Activated CD4-positive, alpha-beta T cell treated with anti-CD3 and anti-CD28 coated beads, Interleukin-2, amount 50 U/mL, for 1 hour (primary cell): ENCODE measurements at places on chromosomes 5 and 9.
A peak's percentile ranks its signal among the peaks of the same experiment; 100 is the strongest.

- DNase-seq = peak; percentile 30
Observed at GRCh38 chr9:128068386-128069205, 564 bp downstream of the SLC25A25 start.

DNA sequence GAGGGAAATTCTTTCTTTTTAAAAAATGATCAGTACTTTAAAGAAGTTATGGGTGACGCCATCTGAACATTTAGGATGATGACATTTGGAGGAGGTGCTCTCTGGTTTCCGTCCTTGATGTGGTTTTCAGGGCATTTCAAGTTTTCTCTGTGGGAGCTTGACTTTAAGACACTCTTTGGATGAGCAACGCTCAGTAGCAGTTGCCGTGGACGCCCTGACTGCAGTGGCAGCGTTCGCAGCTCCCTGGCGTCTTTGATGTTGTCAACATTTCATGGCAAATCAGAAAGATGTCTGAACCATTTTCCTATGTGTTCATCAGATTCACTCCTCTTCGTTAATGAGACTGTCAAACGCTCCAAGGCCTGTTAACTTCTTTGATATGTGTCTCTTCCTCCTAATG, 86.1 kb downstream of the ZNF354C start:
- peak; percentile 8 for DNase-seq

DNA sequence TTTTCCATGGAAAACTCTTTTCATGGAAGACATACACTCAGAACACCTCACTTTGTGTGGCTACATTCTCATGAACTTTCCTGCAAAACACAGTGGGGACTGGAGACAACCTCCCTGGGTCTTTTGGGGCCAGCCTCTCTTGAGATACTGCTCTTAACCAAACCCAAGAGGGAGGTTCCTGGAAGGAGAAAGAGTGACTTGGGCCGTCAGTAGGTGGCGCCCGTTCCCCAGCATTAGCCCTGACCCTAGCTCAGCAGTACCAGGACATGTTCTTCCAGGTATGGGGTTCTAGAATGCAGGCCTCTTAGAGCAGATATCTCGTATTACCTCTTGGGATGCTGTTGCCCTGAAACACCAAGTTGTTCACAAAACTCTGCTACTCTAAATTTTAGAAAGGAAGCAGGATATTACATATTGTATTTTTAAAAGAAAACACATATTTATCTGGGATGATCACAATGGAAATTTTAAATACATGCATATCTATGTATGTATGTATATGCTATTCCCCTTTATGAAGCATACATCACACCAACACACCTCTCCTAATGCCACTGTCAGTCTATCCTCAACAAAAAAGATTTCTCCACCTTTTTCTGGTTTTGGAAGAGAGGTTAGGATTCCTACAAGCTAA, 15.8 kb upstream of the GLIS3 start:
- DNase-seq = peak; percentile 69

GRCh38 chr5:91386120-91386519, 3.0 kb upstream of the ARRDC3 start:
- DNase-seq = no peak

GRCh38 chr9:87950765-87951488, 23.4 kb downstream of the CDK20 start:
- DNase-seq = no peak

DNA sequence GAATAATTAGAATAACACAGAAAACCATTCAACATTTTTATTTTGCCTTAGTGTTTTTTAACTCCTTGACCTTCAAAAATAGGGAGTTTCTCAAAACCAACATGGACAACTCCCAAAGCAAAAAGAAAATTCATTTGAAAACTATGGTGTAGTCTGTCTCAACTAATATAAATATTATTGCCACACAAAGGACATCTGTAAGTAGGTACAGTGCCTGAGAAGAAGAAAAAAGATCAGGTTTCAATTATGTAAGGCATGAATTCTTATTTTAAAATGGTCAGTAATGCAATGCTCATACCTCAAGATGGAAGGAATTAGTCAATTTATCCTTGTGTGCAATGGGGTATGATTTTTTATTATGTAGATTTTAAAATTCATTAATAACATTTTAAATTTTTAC, 109.6 kb upstream of the CNTLN start:
- no peak for DNase-seq

- no peak for DNase-seq
Observed at GRCh38 chr5:178271726-178272479, 39.3 kb upstream of the PHYKPL start.
